ENCODE measurements at places on chromosomes 6 and 20. TPM values are rescaled to one million over a fixed set of nuclear protein-coding genes. Genes with fewer than 3 reads are reported as not detected.

DNA sequence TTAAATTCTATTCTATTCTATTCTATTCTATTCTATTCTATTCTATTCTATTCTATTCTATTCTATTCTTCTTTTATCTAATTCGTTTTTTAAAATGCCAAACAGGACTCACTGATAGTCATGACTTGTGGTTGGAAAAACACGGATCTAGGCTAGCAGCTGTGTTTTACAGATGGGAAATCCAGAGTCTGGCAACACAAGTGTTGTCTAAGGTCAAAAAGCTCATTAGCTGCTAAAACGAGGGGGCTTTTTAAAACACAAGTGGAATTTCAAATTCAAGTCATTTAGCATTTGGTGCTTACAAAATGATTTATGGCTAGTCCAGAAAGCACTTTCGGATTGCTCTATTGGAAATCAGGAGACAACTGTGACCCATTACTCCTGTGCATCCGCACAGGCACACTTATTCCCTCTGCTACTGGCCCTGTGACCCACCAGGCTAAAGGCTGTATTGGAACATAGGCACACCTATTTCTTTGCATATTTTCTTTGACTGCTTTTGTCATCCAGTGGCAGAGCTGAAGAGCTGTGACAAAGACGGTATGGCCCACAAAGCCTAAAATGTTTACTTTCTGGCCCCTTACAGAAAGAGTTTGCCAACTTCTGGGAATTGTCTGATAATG, 17.8 kb upstream of the MLIP start:
- DNase-seq = no peak

- no peak for DNase-seq
Observed at GRCh38 chr6:21064756-21065340, 528.7 kb upstream of the SOX4 start.

DNA sequence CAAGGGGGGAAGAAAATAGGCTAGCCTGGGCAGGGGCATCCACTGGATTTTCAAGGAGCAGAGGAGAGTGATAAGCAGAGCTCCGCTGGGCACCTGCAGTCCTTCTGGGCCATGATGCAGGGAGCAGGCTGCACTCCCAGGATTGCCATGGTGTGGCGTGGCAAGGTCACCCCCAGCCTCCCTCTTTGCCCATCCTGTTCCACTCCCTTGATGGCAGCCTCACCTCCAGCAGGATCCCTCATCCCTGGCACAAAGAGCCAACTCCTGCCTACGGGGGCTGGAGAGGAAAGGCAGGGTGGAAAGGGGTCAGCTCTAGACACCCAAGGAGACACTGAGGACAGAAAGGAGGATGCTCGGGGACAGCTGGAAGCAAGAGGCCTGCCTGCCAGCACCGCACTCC, 22.4 kb upstream of the MYMX start:
- DNase-seq = no peak

DNA sequence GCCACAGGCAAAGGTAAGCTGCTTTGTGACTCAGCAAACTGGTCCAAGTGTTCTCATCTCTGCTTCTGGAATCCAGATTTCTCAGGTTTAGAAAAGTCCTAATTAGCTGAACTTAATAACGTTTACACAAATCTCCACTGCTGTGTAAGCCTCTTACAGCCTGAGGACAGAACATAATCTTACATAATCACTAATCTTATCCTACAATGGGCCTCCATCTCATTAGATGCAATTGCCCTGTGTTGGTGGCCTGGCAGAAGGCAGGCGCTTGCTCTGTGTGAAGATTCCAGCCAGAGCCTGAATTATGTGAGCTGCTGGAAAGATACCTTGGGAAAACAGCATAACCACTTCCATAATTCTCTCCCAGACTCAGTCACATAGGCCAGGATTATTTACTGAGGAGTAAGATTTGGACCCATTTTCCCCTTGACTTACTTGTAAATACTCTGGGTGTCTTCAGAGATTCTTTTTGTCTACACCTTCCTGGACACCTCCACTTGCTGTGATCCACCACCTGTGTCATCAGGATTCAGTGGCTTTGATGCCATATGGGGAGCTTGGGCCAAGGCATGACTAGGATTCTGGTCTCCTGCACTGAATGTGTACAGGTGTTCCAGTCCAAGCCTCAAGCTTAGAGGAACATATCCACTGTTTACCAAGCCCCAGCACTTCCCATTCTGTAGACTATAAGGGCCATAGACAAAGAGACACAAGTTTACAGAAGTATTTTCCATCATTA, 104.4 kb downstream of the C6orf118 start:
- DNase-seq = no peak

GRCh38 chr6:161274488-161274858, 612 bp upstream of the AGPAT4 start:
- DNase-seq = no peak

- DNase-seq = no peak
Observed at GRCh38 chr6:163367497-163368183, 46.9 kb upstream of the QKI start.

- no peak for DNase-seq
Observed at GRCh38 chr20:3557237-3557785, 86.5 kb downstream of the ATRN start.

DNA sequence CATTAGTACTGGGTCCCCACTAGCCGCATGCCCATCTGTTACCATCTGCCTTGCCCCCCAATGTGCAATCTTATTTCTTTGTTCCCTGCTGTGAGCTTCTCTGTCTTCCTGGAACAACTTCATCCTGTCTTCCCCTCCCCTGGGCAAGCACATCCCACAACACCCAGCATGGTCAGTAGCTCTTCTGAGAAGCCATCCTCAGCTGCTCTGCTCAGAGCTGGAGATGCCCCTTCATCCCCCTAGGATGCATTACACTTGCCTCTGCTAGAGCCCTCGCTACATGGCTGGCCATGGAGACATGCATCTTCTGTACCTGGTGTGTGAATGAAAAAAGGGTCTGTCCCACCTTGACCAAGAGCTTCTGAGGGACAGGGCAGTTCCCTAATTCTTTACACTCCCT, 141.2 kb downstream of the CDC5L start:
- DNase-seq = no peak

DNA sequence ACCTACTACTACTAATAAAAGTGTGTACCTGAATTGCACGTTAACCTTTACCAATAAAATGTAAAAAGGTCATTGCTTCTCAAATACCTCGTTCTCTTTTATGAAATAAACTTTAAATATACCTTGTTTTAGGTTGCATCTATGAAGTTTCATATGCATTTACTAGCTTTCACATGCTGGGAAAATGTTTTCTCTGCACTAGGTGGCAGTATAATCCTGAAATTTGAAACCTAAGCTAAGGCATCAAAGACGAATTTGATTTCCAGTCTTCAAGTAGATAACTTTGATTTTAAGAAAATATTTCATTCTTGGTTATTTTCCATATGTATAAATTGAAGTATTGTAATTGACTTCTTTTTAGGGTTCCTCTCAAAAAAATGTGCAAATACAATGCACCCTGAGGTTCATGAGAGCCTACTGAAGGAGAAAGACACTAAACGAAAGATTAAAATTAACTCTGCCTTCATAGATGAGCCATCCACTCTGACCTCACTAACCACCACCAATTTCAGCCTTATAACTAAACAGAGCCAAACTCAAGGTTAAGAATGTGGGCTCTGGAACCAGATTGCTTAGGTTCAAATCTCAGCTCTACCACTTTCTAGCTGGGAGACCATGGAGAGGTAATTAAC, 7.3 kb upstream of the COL9A1 start:
- peak; percentile 38 for DNase-seq

- no peak for DNase-seq
Observed at GRCh38 chr6:68761985-68762384, 126.9 kb downstream of the ADGRB3 start.

DNA sequence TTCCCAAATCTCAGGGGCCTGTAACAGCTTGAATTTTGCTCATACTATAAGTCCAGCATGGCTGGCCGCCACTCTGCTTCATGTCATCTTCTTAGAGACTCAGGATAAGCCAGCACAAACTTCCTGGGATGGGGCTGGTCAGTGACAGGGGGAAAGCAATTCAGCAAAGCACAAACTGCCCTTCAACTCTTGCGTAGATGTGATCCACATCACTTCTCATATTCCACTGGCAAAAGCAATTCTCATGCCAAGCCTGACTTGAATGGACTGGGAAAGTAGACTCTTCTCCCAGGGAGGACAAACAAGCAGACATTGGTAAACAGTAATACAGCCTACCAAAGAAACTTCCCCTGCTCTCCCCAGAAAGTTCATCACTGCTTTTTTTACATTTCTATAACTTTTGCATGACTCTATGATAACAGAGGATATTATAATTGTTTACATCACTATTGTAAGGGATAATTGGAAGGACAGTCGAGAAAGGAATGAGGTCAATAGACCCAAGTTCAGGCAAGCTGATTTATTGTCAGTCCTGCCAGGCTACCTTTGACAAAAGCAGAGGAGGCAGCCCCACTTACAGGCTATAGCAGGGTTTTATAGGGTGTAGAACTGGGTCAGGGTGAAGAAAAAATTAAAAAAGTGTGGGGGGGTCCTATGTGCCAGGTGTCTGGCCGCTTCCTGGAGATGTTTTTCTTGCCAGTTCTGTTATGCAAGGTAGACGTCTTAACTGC, 37.4 kb downstream of the RBM24 start:
- DNase-seq = no peak

GRCh38 chr6:25165177-25165576, 114.0 kb upstream of the CARMIL1 start:
- no peak for DNase-seq

DNA sequence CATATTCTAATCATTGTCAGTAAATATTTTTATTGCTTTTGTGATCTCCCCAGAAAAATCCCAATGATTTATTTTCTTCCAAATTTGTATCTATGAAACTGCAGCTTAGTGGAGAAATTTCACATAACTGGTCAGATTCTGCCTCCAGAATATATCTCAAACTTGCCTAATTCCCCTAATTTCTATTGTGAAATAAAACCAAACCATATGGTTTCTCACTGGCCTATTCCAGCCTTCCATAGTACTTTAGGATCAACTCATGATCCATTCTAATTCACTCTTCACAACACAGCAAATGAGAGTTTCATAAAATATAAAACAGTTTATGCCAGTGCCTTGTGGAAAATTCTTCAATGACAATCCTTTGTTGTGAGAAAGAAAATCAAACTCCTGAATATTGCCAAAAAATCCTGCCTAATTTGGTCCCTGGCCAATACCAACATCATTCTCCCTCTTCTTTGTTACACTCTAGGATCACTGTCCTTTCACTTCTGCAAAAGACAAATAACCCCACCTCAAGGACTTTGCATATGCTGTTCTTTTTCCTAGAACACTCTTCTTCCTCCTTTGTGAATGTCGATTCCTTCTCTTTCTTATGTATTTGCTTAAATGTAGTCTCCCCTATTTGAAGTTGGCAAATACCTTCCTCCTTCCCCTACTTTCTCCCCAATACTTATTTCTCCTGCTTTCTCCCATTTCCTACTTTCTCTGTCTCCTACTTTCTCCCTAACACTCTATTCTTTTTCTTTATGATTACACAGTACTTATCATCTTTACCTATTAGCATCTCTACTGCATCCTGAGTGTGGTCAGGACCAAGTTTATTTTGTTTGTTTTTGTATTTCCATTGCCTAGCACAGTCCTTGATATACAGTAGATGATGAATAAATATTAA, 587.5 kb downstream of the RFPL4B start:
- DNase-seq = no peak

Gene SNAP25
- 2.9 TPM for total RNA-seq

Gene TREML2
- total RNA-seq = not detected

Gene SYNJ2
- total RNA-seq = 68.5 TPM

Data from HT1080 (cell line).